ENCODE measurements at places on chromosomes 1 and 21.

DNA sequence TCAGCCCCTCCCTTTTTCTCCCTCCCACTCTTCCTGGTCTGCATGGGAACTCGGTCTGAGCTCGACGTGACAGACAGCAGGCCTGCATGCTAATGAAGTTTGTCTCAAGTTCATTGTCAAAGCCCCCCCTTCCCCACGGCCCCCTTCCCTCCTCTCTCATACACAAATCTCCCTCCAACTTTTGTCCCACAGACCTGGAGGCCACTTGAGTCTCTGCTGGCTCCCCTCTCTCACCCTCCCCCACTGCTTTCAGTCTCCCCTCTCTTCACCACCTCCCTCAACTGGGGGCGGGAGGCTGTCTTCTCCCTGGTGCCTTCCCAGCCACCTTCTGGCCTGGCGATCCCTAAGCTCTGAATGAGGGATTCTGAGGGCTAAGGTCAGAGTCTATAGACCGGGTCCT is 61.3 kb downstream of the RHBG start:
- DNase-seq: no peak

- DNase-seq: no peak
Observed at GRCh38 chr1:51754666-51755065, 123.9 kb downstream of the NRDC start.

DNA sequence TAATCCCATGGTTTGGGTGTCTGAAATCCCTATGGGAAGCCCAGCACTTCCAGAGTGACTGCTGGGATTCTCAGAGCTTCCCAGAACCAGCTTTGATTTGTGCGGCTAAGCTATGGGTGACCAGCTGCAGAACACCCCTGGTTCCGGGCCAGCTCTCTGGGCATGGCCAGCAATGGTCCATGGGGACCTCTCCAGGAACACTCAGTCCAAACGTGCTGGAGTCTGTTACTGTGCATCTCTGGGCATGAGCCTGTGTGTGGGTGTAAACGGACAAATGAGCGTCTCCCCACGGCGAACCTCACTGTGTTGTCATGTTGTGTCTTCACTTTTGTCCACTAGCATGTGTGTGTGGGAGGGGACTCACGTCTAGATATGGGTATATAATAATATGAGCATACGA is 54.4 kb downstream of the MAB21L3 start:
- no peak for DNase-seq

GRCh38 chr1:192639607-192640368 is 3.8 kb downstream of the RGS13 start:
- no peak for DNase-seq

All from stimulated activated CD8-positive, alpha-beta memory T cell treated with anti-CD3 and anti-CD28 coated beads, Interleukin-7, amount 100 ng/mL, for 24 hours (primary cell).